ENCODE measurements at places on chromosomes 12 and 14.

DNA sequence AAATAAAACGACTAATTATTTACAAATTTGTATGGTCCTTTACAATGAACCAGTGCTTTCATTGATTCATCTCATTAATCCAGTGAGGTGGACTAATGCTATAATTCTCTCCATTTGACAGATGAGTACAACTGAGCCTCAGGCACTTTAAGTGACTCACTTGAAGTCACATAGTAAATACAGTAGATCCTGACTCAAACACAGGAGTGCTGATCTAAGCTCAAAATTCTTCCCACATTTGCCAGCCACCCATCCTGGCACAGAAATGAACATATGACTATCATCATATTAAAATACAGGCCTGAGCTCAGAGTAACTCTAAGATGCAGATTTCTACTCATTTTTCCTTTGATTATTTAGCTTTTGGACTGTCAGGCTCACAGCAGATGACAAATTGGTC is 30.6 kb downstream of the SLC16A7 start:
- peak; percentile 46 for DNase-seq

GRCh38 chr12:12018454-12018853 is 52.3 kb upstream of the BCL2L14 start:
- DNase-seq = peak; percentile 38

- peak; percentile 34 for DNase-seq
Measured at GRCh38 chr12:28130625-28131598, 59.3 kb upstream of the CCDC91 start.

GRCh38 chr12:51198568-51199365 is 19.1 kb downstream of the POU6F1 start:
- DNase-seq = no peak

GRCh38 chr14:96797582-96798349 is 584 bp downstream of the VRK1 start:
- DNase-seq = peak; percentile 46

- no peak for DNase-seq
Measured at GRCh38 chr14:55419663-55420062, 8.0 kb upstream of the ATG14 start.

DNA sequence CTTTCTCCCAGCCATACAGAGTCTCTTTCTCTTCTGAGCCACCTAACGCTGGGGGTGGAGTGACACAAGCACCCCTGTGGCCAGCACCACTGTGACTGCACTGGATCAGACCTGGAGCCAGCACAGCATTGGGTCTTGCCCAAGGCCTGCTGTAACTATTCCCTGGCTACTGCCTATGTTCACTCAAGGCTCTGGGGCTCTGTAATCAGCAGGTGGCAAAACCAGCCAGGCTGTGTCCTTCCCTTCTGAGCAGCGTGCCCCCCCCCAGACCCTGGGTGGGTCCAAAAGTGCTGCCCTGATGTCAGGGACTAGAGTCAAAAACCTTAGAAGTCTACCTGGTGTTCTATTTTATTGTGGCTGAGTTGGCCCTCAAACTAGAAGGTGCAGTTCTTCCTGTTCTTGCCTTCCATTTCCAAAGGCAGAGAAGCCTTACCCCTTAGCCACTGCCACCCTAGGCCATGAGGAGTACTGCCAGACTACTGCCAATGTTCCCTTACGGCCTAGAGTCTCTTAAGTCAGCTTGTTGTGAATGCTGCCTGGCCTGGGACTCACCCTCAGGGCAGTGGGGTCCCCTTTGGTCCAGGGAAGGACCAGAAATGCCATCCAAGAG is 49.9 kb downstream of the PELI2 start:
- no peak for DNase-seq

DNA sequence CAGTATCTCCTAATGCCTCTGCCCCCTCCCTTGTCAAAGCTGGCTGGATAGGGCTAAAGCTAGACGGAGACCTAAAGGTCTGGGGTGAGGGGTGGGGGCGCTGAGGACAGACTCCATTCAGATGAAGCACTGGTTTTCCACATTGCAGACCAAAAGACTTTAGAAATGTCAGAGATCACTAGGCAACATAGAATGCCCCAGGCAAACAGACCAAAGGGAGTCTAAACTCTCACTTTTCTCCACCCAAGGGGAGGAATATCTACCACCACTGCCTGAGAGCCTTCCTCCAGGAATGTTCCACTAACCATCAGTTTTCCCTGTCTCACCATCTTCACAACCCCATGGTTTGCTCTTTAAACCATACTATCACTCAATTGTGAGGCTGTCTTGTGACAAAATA is 106.9 kb upstream of the KRAS start:
- DNase-seq = no peak
